Activated CD4-positive, alpha-beta T cell treated with anti-CD3 and anti-CD28 coated beads, Interleukin-2, amount 50 U/mL, for 48 hours (primary cell): ENCODE measurements at places on chromosomes 16 and 17.

DNA sequence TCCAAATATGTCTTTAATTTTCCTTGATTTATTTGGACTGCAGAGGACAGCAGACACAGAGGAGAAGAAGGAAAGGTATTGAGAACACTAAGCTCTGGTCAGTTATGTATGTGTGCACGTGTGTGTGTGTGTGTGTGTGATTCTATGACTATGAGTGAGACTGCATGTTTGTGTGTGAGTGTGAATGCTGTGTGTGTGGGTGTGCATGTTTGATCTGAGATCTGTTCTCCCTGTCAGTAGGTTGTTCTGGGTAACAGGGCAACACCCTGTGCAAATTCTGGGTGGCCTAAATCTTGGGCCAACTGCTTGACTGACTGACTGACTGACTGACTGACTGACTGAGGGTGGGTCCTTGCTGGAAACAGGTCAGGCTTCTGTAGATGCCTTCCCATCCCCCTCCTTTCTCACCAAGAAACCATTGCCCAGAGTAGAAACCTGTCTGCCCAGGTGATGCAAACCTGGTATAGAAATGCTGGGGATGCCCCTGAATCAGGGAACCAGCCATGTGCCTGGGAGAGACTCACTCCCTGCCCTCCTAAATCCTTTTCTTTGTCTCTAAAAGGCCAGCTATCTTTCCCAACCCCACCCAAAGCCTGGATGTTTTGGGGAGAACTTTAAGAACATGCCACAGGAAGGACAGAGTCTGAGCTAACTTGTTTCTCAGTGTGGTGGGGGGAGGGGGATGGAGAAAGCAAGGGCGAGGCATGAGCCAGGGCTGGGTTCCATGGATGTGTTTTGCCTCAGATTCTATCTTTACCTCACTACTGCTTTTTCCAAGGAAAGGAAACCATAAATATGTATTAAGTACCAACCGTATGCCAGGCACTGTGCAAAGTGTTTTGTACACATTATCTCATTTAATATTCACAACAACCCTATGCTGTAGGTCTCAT, 4.5 kb upstream of the NR1D1 start:
- no peak for DNase-seq

- DNase-seq: no peak
Measured at GRCh38 chr16:65069065-65069464, 52.8 kb downstream of the CDH11 start.

DNA sequence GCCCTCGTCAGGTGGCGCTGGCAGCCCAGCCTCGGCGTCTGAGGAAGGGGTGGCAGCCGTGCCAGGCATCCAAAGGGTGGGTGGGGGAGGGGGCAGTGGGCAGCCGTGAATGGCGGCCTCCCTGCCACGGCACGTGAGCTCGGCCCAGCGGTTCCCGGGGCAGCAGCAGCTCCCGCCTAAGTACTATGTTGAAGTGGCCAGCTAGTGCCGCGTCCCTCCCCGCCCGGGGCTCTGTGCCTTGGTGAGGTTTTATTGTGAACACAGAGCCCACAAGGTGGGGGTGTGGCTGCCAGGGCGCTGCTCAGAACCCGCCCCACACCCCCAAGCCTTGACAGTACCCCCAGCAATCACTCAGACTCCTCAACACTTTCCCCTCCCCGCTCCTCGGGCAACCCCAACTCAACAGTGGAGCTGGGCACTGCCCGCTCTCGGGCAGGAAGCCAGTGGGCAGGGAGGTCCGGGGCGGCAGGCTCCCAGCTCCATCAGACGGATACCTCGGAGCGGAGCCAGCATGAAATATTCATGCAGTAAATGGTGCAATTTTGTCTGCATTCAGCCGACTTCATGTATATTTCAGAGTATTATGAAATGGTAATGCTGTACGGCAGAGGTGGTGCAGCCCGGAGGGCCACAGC, 80.4 kb downstream of the ENGASE start:
- no peak for DNase-seq

DNA sequence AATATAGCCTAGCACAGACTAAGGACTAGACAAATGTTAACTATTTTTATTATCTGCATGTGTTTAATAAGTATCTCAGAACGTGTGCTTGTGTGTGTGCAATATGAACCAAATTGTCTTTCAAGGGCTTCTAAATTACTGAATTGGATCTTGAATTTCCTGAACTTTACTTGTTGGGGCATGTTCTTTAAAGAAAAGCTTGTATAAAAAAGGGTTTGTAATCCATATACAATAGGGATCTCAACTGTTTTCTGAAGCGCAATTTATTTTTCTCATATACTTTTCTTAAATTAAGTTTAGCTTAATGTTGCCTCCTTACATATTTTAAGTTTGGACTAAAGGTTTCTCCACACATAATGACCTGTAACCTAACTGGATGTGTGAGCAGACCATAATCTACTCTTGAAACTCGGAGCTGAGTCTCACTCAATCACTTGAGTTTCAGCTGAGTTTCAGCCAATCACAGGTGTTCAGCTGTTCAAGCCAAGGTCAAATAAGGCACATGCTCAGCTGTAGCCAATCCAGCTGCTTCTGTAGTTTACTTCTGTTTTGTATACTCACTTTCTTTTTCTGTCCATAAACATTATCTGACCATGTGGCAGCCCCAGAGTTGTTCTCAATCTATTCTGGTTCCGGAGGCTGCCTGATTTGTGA, 72.3 kb downstream of the CDK5R1 start:
- DNase-seq: no peak

- DNase-seq: no peak
Measured at GRCh38 chr17:76682296-76682695, 28.5 kb downstream of the MXRA7 start.

DNA sequence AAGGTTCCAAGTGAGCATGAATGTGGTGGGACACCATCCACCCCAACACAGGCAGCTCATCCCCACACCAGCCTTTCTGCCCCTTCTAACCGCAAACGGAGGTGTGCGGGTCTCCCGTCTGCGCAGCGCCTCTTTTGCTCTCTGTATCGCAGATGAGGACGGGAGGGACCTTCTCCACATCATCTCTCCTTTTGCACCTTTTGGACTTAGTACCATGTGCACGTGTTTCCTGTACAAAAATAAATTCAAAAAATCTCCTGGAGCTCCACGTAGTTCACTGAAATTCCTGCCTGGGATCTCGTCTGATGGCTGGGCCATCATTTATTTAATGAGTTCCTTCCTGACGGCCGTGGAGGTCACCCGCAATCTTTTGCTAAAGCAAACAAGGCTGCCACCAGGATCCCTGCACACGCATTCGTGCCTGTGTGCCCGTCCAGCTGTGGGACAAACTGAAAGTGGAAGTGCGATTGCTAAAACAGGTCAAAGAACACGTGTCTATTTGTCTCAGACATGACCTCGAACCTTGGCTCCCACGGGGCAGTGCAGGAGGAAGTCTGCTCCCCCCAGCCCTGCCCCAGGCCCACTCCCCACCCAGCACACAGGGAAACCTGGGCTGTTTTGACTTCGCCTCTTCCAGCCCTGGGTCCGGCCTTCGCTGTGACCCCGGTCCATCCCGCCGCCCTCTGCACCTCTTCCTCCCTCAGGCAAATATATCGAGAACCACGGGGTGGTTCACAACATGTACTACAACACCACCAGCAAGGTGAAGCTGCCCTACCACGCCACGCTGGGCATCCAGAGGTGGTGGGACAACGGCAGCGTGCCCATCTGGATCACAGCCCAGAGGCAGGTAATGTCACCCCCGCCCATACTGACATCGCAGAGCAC, 2.3 kb downstream of the ENPP7 start:
- DNase-seq: no peak

- no peak for DNase-seq
Measured at GRCh38 chr17:69213059-69213813, 15.4 kb downstream of the ABCA10 start.

- DNase-seq: no peak
Measured at GRCh38 chr16:77195411-77195810, 3.8 kb upstream of the SYCE1L start.

DNA sequence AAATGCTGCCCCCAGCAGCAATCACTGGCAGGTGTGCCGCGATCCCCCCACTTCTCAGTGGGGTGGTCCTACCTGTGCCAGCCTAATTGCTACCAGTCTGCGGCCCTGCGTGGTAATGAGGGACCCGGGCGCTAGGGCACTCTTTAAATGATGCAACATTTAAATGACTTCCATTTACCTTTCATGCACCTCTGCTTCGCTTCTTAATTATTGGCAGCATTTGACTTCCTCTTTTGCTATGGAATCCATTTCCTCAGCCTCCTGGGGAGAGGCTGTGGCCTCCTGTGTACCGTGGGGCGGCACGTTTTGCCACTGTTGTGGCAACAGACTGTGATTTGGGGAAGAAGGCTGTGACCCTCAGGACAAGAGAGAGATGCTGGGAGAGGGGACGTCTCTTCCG, 86.1 kb downstream of the RPA1 start:
- no peak for DNase-seq

DNA sequence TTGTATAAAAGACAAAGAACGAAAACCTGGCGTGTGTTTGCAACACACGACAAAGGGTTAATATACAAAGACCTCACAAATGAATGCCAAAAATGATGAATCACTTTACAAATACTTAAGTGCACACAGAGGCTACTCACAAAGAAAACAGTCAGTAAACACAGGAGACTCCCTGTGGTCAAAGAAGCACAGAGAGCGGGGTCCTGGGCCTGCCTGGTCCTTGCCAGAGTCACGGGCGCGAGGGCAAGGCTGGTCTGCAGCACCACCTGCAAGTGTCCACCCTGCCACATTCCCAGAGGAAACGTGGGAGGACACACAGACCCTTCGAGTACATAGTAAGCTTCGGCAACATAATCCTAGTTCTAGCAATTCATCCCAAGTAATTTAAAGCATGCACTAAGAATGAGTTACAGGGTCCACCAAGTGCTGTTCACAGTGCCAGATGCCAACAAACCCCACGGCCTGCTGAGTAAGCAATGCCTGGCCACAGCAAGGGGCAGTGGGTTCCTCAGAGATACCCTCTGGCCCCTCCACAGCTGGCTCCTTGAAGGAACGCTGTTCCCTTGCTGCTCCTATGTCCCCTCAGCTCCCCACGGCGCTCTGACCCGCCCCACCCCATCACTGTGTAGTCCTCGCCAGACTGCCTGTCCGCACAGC, 24.6 kb upstream of the FAAP100 start:
- DNase-seq: no peak

GRCh38 chr16:86905302-86905701, 327.0 kb downstream of the FOXL1 start:
- DNase-seq: no peak

- DNase-seq: no peak
Measured at GRCh38 chr17:28756049-28756804, 12.4 kb downstream of the TRAF4 start.

DNA sequence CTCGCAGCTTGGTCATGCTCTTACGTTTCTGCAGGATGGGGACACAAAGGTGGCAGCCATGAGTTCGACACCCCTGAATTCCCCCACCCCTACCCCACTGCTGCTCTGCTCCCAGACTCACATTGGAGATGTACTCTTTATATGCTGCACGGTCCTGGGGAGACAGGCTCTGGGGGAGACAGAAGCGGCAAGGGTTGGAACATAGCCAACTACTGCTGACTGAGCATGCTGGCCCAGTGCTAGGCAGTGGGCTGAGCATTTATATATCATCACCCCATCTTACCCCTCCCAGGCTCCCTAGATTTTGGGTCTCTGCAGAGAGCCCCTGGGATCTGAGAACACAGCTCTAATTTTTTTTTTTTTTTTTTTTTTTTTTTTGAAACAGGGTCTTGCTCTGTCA, 8.1 kb upstream of the ATXN7L3 start:
- no peak for DNase-seq

DNA sequence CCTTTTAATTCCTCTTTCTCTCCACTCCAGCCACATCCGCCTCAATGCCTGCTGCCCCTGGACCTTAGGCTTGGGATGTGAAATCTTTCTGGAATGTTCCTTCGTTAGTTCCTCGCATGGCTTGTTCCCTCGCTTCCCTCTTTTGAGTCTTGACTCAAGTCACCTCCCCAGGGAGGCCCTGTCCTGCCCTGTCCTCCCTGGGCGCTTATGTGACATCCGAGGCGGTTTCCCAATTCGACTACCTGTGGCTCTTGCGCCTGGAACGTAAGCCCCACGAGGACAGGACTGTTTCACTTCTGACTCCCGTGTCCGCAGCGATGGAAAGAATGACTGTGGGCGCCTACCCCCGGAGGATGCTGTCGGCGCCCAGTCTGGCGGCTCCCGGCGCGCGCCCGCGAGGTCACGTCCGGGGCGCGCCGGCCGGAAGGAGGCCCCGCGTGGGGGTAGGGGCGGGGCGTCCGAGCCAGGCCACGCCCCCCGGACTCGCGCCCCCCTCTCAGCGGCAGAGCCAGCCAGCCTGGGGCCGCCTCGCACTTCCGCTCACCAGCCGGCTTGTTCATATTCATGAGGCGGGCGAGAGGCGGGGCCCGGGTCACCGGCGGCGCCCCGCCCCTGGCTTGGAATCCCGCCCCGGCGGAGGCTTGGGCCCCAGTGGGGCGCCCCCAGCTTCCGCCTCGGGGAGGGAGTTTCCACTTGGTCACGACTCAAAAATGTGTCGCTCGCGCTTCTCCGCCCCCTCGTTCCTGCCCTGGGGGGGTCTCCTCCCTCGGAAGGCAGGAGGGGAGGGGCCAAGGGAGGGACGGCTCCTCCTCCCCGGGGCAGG, 8.4 kb upstream of the GLIS2 start:
- DNase-seq: peak; percentile 94
